ENCODE measurements at places on chromosomes 12 and 14. TPM values are rescaled to one million over a fixed set of nuclear protein-coding genes. Genes with fewer than 3 reads are reported as not detected.

TMEM263 gene
- total RNA-seq: 39.7 TPM

DNA sequence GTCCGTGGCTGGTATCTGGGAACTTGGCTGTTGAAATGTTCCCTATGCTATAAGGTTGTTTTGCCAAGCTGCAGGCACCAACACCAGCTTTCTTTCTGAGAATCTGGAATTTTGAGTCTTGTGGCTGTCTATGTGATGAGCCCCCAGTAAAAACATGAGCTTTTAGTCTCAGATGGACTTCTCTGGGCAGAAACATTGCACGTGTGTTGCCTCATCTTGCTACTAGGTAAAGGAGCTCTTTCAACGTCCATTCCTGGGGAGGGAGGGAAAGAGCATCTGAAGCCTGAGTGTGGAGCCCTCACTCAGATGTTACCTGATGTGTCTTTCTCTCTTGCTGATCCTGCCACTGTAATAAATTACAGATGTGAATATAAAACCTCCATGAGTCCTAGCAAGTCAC is 183.8 kb upstream of the LHX5 start:
- DNase-seq: no peak

KRT83 gene
- not detected for total RNA-seq

THAP2 gene
- total RNA-seq: 15.9 TPM

ABCD2 gene
- total RNA-seq: 0.04 TPM

NPAS3 gene
- total RNA-seq: 0.25 TPM

GRCh38 chr12:107670999-107671643 is 14.5 kb upstream of the PWP1 start:
- DNase-seq: peak; percentile 70

RASSF3 gene
- 11.8 TPM for total RNA-seq

DNA sequence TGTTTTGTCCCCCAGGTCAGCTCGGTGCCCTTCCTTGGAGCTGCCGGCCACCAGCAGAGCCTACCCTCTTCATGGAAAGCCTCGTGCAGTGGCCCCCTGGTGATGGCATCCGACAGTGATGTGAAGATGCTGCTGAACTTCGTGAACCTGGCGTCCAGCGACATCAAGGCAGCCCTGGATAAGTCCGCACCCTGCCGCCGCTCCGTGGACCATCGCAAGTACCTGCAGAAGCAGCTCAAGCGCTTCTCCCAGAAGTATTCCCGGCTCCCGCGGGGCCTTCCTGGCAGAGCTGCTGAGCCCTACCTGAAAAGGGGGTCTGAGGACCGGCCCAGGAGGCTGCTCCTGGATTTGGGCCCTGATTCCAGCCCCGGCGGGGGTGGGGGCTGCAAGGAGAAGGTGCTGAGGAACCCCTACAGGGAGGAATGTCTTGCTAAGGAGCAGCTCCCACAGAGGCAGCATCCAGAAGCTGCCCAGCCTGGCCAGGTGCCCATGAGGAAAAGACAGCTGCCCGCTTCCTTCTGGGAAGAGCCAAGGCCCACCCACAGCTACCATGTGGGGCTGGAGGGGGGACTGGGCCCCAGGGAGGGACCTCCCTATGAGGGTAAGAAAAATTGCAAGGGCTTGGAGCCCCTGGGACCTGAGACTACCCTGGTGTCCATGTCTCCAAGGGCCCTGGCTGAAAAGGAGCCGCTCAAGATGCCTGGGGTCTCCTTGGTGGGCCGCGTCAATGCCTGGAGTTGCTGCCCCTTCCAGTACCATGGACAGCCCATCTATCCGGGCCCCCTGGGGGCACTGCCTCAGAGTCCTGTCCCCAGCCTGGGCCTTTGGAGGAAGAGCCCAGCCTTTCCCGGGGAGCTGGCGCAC is 1.3 kb downstream of the FAM181A start:
- no peak for DNase-seq

DNA sequence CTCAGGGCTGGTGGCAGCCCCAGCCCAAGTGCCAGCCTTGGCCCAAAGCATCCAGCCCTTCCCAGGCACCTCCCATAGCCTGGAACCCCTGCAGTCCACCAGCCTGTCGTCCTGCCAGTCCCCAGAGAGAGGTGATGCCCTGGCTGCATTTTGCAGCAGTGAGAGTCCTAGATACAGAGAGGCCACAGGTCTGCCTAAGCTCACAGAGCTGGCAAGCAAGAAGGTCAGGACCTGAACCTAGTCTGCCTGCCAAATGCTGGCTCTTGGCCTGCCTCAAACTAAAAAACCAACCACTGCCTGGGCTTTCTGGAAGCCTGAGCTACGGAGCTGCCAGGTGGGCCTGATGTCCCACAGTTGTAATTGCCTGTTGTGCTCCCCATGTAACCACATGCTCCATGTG is 164.9 kb downstream of the PHETA1 start:
- DNase-seq: no peak

DNA sequence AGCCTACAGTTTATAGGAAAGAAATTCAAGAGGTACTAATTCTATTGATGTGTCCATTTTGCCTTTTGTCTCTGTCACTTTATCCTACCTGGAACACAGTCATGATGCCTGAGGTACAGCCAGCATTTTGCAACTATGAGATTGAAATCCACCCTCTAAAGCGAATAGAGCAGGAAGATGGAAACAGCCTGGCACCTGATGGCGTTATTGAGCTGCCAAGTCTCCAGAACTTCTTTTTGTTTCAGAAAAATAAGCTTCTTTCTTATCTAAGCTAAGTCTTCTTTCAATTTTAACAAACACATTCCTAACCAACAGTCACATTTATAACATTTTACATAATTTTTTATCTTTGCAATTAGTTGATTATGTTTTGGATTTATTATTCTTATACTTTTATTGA is 182.1 kb downstream of the PAWR start:
- no peak for DNase-seq

DNA sequence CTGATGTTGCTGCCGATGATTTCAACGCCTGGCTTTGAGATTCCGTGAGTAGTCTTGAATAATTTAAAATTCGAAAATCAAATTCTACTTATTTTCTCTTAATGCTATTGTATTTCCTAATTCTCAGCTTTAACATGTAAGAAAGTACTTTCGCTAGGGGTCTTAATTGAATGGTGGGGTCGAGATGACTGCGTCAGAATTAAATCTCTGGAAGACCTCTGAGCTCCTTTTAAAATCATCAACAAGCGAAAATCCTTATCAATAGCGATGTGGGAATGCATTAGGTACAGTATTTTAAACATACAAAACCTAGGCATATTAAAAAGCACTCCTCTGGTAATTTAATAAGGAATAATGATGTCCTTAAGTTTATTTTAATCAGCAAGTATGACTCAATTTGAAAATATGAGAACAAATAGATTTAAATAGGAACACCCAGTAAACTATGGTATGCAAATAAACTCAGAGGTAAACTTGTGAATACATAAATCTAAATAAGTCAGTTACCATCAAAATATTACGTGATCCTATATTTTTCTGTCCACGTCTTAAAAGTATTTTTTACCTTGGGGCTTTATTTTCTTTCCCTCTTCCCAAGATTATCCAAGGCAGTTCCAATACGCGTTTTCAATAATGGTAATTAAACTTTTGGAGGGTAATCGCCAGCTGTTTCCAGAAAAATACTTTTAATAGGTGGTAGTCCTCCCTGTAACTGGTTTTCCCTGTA is 1.4 kb downstream of the FOXA1 start:
- no peak for DNase-seq

SLC10A1 gene
- not detected for total RNA-seq

DNA sequence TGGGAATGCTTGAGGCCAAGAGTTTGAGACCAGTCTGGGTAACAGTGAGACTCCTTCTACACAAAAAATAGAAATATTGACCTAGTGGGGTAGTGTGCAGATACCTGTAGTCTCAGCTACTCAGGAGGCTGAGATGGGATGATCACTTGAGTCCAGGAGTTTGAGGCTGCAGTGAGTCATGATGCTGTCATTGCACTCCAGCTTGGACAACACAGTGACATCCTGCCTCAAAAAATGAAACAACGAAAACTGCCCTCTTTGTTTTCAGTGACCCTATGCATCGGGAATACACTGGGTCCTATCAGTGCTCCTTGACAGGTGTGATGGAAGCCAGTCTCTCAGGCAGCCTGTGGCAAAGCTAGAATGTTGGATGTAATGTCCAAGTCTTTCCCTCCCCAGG is 311.5 kb upstream of the OR4E1 start:
- no peak for DNase-seq

GRCh38 chr14:100243020-100243419 is 4.1 kb downstream of the YY1 start:
- no peak for DNase-seq

DNA sequence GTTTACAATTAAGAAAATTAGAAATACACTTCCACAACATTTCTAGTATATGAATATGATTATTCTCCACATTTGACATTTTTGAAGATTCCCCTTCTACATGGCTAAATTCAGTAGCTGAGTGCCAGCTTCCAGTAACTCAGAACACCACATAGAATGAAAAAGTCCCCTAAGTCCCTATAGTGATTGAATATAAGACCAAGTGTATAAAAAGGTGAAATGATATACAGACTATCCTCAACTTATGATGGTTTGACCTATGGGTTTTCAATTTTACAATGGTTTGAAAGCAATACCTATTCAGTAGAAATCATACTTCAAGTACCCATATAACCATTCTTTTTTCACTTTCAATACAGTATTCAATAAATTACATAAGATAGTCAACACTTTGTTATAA is 15.8 kb downstream of the ATL1 start:
- DNase-seq: no peak

- no peak for DNase-seq
Measured at GRCh38 chr14:51883232-51883631, 22.8 kb downstream of the GNG2 start.

SYCP3 gene
- 0.04 TPM for total RNA-seq

GRCh38 chr12:52415870-52416750 is 10.0 kb upstream of the KRT82 start:
- DNase-seq: no peak

DNA sequence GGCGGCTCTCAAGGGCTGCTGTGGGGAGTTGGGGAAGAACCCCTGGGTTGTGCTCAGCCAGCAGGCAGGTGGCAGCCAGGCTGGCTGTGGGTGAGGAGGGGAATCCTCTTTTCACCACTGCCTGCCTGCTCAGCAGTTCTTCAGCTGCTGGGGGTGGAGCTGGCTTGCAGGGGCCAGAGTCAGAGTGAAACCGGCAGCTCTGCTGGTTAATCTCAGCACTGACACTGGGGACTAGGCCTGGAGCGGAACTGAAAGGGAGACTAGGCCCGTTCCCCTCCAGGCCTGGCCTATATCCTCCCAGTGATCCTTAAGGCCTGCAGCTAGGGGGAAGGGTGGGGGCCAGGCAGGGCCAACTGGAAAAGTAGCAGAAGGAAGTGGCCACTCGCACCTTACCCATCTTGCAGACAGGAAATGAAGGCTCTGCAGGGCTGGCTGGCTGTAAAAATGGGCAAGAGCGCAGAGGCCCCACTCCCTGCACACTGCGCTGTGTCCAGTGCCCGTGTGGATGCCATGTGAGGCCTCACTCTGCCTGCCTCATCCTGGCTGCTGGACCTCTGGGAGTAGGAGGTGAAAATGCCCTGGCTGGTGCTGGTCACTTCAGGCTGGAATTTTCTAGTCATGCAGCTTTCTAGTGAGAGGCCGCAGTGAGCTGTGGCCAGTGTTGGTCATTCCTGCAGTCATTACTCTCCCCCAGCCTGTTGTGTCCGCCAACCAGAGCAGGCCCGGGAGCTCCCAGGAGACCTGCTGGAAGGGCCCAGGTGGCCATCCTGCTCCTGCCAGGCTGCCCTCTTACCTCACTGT is 39.4 kb downstream of the SH2B3 start:
- DNase-seq: peak; percentile 36

DNA sequence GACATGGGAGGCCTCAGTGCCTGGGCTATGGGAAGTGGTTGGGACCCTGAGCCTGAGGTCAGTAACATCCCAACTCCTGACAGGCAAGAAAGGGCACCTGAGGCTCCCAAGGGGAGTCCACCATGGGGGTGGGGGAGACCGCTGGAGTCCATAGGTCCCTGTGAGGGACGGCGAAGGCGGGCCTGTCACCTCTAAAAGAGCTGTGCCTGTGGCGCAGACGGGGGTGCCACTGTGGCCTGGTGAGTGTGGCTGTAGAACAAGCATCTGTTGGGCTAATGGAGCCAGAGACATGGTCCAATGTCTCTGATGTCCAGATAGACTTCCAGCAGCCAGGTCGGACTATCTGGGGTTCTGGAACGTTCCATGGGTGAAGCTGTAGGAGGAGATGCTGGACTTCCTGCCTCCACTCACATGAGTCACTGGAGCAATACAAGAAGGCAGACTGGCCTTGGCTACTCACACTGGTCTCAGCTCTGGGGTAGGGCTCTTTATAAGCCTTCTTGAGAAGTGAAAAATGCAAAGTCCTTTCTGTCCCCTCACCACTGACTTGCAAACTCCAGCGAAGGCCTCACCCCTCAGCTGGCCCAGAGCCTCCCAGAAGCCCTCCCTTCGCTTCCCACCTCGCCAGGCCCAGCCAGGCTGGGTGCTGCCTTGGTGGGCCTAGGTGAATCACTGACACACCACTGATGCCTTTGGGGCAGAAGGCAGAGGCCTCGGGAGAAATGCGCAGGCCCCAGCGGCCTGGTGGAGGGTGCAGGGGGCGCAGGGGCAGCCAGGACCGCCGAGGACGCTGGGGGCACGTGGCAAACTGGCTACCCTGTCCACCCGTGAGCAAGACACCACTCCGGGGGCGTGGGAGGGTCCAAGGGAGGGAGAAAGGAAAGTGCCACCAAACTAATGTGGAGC is 1.1 kb upstream of the TRAF3 start:
- DNase-seq: no peak

BDKRB2 gene
- 0.37 TPM for total RNA-seq

- DNase-seq: no peak
Measured at GRCh38 chr12:83933615-83934014, 979.0 kb downstream of the SLC6A15 start.

GRCh38 chr14:32426586-32427388 is 97.7 kb downstream of the AKAP6 start:
- DNase-seq: peak; percentile 68

DCN gene
- total RNA-seq: not detected

All from neural progenitor cell (in vitro differentiated cells).